ENCODE measurements at places on chromosomes 5 and 9.

- no peak for DNase-seq
Measured at GRCh38 chr5:171578829-171579491, 159.5 kb downstream of the FGF18 start.

- DNase-seq = no peak
Measured at GRCh38 chr5:56596155-56596554, 219.2 kb upstream of the MAP3K1 start.

DNA sequence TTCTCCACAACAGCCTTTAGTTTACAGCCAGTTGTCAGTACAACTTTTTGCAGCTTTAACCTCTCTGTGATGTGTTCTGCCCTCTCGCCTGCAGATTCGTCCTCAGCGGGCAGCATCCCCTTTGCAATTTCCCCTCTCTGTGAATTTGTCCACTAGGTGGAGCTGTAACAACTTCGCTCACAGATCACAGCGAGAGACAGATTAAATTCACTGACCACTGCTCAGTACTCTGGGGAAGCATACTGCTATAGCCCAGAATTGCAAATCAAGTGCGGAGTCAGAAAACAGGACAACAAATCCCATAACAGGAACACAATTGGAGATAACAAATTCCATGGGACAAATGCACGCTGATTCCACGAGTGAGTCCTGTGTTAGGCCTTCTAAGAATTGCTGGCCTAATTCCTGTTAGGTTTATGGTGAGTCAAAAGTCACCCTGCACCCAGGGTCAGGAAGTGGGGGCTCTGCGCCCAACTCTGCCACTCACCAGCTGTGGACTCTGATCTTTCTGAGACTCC is 2124.9 kb downstream of the MAT2B start:
- no peak for DNase-seq

GRCh38 chr5:151647320-151647861 is 39.3 kb downstream of the SPARC start:
- DNase-seq = no peak

GRCh38 chr5:33857037-33857436 is 34.8 kb downstream of the ADAMTS12 start:
- no peak for DNase-seq

DNA sequence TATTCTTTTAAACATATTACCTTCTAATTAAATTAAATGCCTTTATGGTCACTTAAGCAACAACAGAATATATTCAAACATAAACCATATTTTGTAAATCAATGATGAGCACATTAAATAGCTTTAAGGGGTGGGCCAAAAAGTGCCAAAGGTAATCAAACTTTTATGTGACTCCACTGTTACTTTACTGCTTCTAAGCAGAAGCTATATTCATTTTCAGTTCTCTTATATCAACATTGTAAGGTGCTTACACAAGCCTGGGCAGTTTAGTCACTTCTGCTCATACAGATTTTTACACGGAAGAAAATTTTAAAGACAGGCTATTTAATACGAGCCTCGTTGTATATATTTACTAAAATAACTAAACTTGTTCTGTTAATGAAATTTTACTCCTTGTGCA is 29.9 kb downstream of the RFX3 start:
- no peak for DNase-seq

GRCh38 chr5:154611341-154611767 is 133.3 kb upstream of the HAND1 start:
- no peak for DNase-seq

- DNase-seq = no peak
Measured at GRCh38 chr5:119273391-119273839, 82.4 kb upstream of the TNFAIP8 start.

- DNase-seq = no peak
Measured at GRCh38 chr9:111272581-111272980, 57.4 kb downstream of the OR2K2 start.

DNA sequence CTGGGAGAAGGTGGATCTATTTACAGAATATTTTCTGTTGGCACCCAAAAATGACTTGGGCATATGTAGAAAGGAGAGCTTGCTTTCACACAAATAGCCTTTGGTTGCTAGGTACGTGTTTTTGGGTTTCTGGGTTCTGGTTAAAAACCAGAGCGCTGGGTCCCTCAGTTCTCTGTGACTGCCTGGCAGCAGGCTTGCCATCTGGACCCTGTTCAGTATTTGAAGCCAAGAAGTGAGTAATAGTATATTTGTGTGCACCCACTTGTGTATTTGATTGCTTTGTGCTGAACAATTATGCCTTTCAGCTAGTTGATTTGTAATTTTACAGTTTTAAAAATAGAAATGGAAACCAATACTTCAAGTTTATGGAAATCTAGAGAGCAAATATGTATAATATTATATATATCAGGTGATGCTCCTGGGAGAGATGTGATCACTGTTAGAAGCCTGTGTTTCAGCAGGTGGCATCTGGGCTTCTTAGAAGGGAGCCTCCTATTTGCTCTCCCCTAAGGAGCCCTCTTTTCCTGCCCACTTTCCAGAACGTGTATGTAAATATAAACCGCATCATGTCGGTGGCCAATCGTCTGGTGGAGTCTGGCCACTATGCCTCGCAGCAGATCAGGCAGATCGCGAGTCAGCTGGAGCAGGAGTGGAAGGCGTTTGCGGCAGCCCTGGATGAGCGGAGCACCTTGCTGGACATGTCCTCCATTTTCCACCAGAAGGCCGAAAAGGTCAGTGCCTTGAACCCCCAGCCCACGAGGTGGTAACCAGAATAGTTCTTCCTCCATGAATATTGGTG is 153.6 kb downstream of the TRIO start:
- no peak for DNase-seq

DNA sequence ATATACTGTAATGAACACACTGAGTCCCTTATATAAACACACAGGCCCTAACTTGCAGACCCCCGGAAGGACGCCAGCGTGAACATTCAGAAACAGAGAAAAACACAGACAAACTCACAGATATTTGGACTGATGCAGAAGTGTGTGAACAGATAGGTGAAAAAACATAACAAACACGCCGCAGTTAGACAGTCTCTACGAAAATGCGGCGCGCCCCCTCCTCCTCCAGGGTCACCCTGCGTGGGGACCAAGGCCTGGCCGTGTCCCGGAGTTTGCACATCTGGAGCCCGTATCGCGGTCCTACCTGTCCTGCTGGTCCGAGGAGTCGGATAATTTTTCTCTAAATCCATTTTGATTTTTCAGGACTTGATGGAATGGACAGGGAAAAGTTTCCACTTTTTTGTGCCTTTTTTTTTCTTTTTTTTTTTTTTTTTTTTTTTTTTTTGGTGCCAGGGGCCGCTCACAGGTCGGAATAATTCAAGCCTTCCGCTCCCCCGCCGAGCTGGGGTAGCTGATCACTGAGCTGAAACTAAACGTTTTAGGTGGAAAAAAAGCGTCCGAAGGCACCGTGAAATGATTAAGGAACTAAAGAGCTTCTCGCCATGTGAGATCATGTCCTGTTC is at the start of gene PAX5:
Gene PAX5, minus strand, starts transcription at position 587 of the 623 bp plus-strand sequence. Its CDS starts 237 bp downstream, at position 350.
- no peak for DNase-seq

DNA sequence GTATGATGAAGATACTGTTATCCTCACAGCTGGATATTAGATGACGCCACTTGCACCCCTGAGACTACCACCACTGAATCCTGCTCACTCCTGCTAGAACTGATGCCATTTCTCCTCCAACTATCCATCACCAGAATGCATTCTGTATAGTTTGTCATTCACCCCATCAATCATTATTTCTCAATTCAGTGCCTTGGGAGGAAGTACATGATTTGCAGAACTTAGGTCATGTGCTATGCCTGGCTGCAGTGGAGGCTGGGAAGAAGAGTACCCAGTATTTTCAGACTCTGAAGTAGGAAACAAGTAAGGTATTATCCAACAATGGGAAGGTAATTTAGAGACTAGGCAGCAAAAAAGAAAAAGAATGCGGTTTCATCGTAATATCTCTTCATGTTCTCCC is 26.2 kb upstream of the HSD17B4 start:
- no peak for DNase-seq

DNA sequence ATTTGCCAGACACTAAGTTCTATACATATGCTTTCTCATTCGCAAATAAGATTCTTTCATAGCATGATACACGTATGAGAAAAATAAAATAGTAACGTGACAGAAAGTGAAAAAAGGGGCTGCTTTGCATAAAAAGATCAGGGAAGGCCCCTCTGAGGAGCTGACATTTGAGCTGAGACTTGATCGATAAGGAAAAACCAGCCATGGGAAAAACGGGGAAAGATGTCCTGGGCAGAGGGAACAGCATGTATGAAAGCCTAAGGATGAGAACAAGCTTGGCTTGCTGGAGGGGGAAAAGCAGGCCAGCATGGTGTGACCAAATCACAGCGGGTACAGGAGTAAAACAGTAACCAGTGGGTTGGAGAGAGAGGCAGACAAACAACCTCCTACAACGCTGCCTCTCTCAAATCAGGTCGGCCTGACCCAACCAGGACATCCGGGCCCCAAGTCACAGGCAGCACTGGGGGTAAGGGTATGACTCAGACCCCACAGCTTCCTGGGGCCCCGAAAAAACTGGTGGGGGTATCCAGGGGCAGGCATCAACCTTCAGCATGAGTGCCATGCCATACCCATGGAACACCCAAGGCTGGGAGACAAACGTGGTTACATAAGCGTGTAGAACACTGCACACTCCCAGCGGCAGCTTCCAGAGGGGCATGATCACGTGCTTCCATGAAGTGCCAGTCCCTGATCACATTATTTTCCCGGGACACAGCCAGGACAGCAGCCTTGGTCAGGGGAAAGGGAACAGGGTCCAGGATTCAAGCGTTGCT is 2.2 kb downstream of the TNIP1 start:
- peak; percentile 83 for DNase-seq

GRCh38 chr5:76351176-76351575 is 51.9 kb upstream of the IQGAP2 start:
- DNase-seq = no peak

GRCh38 chr9:5841771-5842573 is 9.1 kb upstream of the ERMP1 start:
- peak; percentile 54 for DNase-seq

DNA sequence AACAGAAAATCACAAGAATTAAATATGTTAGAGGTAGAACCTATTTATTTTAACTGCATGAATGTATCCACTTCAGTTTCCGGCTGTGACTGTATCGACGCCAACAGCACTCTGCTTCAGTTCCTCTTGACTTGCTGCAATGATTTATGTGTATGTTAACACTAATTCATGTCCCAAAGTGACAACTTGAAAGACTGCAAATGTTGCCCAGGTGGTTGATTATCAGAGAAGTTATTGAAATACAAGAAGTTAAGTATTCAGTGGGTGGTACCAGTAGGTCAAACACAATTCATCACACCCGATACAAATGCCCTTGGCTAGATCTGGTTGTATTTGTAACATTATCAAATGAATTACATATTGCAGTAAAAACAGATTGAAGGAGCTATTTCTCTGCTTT is 622.7 kb upstream of the CDH18 start:
- no peak for DNase-seq

- no peak for DNase-seq
Measured at GRCh38 chr5:143527808-143528207, 124.3 kb upstream of the NR3C1 start.

DNA sequence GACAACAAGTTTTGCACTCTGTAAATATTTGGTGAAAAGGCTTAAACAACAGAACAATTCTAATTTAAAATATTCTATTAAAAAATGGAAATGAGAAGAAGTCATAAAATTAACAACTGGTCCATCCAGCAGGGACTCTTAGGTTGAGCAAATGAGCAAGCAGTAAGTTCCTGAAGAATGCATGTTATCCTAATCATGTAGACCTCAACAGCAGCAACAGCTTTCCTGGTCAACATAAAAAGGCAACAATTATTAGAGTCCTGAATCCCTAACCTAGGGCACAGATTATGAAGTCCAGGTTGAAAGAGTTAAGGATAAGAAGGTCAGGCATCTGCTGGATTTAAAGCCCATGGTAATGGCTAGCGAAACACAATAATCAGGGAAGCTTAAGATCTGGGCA is 120.9 kb downstream of the SSBP2 start:
- no peak for DNase-seq

DNA sequence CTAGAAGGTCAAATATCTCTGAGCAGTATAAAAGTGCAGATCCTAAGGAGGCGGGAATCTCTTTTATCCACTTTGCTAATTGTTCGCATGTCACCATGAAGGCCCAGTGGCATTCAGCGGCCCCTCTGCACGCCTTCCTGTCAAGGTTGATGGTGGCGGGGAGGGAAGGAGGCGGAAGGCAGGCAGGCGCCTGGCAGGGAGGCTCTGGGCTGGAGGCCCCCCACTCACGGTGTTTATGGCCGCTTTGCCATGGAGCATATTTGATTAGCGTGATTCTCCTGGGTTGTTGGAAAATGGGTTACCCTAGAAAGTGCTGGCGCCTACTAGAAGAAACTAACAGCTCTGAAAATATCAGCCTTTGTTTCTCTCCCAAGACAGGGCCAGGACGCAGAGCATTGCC is 209.6 kb downstream of the FSTL4 start:
- DNase-seq = no peak

DNA sequence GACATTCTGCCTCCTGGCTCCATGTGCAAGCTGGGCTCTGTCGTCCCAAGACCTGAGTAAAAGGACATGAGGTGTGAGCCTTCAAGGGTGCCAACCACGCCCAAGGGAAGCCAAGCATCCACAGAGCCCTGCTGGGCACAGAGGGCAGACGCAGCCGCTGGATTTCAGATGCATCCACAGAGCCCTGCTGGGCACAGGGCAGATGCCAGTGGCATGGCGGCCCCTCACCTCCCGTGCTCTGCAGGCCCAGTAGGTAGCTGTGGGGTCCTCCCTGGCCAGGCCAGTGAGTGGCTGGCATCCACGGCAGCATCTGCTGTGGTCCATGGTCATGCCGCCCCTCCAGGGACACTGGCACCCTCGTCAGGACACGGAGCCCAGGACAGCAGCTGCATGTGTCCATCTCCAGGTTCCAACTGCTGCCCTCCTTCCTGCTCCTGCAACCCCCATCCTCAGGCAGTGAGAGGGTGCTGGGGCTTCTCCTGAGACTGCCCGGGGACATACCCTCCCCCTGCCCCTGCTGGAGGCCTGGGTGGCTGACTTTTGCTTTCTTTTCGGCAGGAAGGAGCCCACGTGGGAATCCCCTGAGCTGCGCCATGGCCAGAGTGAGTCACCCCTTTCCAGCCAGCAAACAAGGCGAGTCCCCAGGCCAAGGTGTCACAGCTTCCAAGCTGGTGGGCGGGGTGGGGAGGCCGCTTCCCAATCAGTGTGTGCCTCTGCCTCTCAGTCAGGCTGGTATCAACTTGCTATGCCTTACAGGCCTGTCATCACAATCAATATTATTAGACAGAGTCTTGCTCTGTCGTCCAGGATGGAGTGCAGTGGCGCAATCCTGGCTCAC is 4.0 kb upstream of the TRAF2 start:
- peak; percentile 94 for DNase-seq

DNA sequence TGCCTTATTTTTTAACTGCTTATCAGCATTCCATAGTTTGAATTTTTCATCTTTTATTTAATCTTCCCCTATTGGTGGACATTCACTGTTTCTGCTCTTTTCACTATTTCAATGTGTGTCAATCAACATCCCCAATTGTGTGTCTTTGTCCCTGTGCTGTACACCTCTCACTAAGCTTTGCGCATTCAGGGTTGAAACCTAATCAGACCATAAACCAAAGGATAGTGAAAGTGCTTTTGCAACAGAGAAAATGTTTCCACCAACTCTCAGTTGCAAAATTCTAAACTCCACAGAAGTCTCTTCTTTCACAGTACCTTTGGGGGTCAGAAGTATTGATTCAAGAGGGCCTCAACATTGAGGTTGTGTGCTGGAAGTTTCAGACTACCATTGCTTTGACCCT is 127.1 kb upstream of the SAP30L start:
- DNase-seq = no peak

- DNase-seq = no peak
Measured at GRCh38 chr5:172909931-172910502, 49.2 kb upstream of the RPL26L1 start.

Measured in stimulated activated naive CD4-positive, alpha-beta T cell treated with Interleukin-2 at 50 U/mL for 16 hours (primary cell).